ENCODE measurements at places on chromosomes 13 and 19. TPM values are rescaled to one million over a fixed set of nuclear protein-coding genes. Genes with fewer than 3 reads are reported as not detected.

LIM2 gene
- total RNA-seq = not detected

RXFP2 gene
- not detected for total RNA-seq

ZSCAN22 gene
- total RNA-seq = 2.1 TPM

SYNGR4 gene
- total RNA-seq = not detected
